ENCODE measurements at places on chromosomes 5 and 9. TPM values are rescaled to one million over a fixed set of nuclear protein-coding genes. Genes with fewer than 3 reads are reported as not detected.

The LCN2 gene
- 0.78 TPM for polyA plus RNA-seq

The OSMR gene
- polyA plus RNA-seq: 9.2 TPM

The FCN1 gene
- 2.1 TPM for polyA plus RNA-seq

The SLC6A7 gene
- 0.12 TPM for polyA plus RNA-seq

The CAPSL gene
- polyA plus RNA-seq: 4.2 TPM

The RBM27 gene
- 26.0 TPM for polyA plus RNA-seq

The LHX2 gene
- polyA plus RNA-seq: 0.22 TPM

The FOXD4L6 gene
- polyA plus RNA-seq: not detected

The PLGRKT gene
- 40.4 TPM for polyA plus RNA-seq

The THBS4 gene
- polyA plus RNA-seq: 20.0 TPM

The EDIL3 gene
- polyA plus RNA-seq: 46.8 TPM

The STC2 gene
- polyA plus RNA-seq: 1.9 TPM

The F2R gene
- 61.8 TPM for polyA plus RNA-seq

The MEGF9 gene
- polyA plus RNA-seq: 14.0 TPM

The CMYA5 gene
- polyA plus RNA-seq: 17.7 TPM

The CCDC192 gene
- polyA plus RNA-seq: 1.1 TPM

The NR5A1 gene
- 0.08 TPM for polyA plus RNA-seq

The FNBP1 gene
- 53.7 TPM for polyA plus RNA-seq

The SPINK5 gene
- polyA plus RNA-seq: 0.43 TPM

The LCN9 gene
- polyA plus RNA-seq: not detected

The AGXT2 gene
- polyA plus RNA-seq: 60.3 TPM

The ANKRD18A gene
- polyA plus RNA-seq: 3.7 TPM

The CTXN3 gene
- polyA plus RNA-seq: not detected

The SPATA31D4 gene
- not detected for polyA plus RNA-seq

The RASEF gene
- 8.9 TPM for polyA plus RNA-seq

The FLT4 gene
- polyA plus RNA-seq: 36.6 TPM

The IL5 gene
- polyA plus RNA-seq: not detected

The CDX1 gene
- polyA plus RNA-seq: 0.84 TPM

The PCDHB5 gene
- polyA plus RNA-seq: 9.5 TPM

The DIRAS2 gene
- 4.9 TPM for polyA plus RNA-seq

The ZNF618 gene
- polyA plus RNA-seq: 45.8 TPM

The ITK gene
- polyA plus RNA-seq: 0.49 TPM

The TERT gene
- 0.31 TPM for polyA plus RNA-seq

The NPR3 gene
- 16.4 TPM for polyA plus RNA-seq

The PTPRD gene
- 122 TPM for polyA plus RNA-seq

The TBC1D2 gene
- polyA plus RNA-seq: 4.1 TPM

The CATSPER3 gene
- 1.5 TPM for polyA plus RNA-seq

The CAVIN4 gene
- polyA plus RNA-seq: 5.8 TPM

The PCDHGB7 gene
- polyA plus RNA-seq: 11.0 TPM

The SHB gene
- 17.9 TPM for polyA plus RNA-seq

The NR4A3 gene
- 0.36 TPM for polyA plus RNA-seq

The FST gene
- polyA plus RNA-seq: 35.0 TPM

The FUT7 gene
- polyA plus RNA-seq: not detected

The NEURL1B gene
- polyA plus RNA-seq: 15.9 TPM

The TAF11L10 gene
- not detected for polyA plus RNA-seq

The GRXCR2 gene
- polyA plus RNA-seq: not detected

The PCDHGA4 gene
- 2.3 TPM for polyA plus RNA-seq
